ENCODE measurements at places on chromosomes 12 and 14.

DNA sequence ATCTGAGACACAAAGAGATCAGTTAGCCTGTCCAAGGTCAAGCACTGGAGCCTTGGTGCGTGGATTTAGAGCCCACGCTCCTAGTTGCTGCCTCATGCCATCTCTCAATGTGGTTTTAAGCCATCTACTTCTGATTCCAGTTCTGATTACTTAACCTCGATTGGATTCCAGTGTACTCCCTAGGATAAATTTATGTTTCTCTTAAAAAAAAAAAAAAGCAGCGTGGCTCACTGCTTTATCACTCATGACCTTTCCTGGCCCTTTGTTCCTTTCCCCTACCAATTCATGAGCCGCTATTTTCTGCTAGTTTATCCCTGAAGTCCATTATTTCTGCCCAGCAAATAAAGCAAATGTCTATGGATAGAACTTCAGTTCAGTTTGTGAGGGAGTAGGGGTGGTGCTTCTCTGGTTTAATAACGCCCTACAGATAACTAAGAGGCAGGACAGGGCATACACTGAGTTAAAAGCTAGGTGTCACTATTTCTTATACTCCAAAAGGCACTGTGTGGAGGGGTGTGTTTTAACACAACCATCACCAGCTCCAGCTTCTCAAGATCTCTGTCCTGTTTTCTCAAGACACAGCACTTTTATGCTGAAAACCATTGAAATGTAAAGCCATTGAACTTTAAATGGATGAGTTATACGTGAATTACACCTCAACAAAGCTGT lies 9.8 kb upstream of the PARP11 start:
- DNase-seq: no peak

DNA sequence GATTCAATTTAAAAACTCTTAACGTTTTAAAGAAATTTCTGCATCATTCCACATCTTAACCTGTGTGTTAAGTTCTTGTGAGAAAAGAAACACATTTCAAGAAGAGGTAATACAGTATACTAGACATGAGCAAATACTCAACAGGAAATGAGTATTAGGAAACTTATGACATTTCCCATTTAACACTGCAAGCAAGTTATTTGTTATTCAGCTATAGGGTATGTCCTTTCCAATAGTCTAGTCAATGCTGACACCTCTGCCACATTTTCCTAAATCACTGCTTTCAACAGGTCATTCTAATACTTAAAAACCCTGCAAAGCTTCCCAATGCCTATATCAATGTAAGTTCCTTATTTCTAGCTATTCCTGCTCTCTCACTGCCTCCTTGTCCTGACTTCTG lies 93.1 kb downstream of the DDHD1 start:
- DNase-seq: no peak

DNA sequence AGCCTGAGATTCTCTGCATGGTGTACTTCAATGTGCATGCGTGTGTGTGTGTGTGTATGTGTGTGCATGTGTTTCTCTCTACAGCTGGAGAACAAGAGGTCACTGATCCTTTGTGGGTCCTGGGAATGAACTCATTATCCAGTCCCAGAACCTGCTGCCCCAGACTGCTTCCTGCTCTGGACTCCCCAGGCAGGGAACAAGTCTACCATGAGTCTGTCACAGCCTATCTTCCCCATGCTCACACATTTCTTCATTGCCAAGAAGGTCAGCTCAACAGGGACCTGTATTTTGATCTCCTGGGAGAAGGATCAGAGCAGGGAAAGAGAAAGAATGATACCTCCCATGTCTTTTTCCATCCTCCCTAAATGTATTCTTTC lies 2.9 kb upstream of the AGAP2 start:
- no peak for DNase-seq

DNA sequence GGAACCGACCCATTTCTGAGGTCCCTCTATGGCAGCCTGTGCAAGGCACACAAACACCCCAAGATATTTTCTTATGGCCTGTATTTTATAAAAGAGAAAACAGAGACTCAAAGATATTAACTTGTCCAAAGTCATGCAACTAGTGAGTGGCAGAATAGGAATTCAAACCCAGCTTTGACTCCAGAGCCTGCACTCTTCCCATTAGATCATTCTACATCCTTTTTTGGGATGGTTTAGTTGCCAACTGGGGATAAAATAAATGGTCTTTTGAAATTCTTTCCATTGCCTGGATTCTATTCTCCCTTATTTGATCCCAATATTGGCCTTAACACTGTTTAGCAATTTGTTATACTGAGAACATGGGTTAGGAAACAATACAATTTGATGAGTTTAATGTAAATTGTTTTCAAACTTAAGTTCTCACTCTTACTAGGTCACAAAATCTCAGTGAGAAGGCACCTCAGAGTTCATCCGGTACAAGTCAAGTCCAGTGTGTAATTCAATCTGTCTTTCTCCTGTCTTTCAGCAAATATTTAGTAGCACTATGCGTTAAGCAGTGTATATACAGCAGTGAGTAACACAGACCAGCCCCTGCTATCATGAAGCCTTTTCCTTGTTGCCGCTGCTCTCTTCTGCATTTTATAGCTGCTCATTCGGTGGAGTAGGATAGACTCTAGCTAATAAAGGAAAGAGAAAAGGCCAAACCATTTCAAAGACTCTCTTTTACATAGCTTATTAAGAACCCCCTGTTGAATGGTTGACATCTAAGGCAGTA lies 162.1 kb upstream of the IFNG-AS1 start:
- DNase-seq: no peak

GRCh38 chr14:22838631-22839041 lies 2.3 kb downstream of the MMP14 start:
- peak; percentile 79 for DNase-seq

DNA sequence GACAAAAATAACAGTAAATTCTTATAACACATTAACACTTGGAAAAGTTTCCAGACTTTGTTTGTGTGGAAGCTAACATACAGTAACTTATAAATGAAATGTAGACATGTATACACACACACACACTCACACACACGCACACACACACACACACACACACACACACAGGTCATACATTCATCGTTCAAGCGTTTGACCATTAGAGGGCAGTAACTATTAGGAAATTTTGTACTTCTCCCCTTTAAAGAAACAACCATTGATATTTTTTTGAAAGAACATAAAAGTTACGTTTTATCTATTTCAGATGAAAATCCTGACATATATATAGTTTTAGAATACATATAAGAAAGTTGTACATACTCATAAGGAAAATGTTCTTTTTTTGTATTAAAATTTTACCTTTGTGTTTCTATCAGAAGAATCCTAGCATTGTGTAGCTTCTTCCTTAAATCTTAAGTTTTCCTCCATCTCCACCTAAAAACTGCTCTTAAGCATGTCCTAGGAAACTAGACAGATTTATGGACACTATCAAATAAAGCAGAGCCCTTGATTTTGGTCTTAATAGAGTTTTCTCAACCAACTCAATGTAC lies 29.0 kb downstream of the PTPRQ start:
- peak; percentile 33 for DNase-seq

GRCh38 chr12:9039397-9039977 lies 50.1 kb downstream of the KLRG1 start:
- no peak for DNase-seq

DNA sequence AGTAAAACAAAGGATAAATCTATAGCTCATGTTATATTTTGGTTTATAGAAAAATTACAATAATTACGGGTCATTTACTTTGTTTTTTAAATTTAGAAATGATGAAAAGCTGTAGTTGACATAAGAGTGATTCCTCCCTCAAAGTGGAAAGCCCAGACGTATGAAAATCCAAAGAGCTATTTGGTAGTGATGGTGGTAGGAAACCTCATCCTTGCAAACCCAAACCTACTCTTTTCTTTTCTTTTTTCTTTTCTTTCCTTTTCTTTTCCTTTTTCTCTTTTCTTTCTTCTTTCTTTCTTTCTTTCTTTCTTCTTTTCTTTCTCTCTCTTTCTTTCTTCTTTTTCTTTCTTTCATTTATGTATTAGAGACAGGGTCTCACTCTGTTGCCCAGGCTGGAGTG lies 190.3 kb upstream of the RASSF8 start:
- DNase-seq: no peak

GRCh38 chr12:93200291-93200917 lies 177.3 kb upstream of the NUDT4 start:
- DNase-seq: no peak

- no peak for DNase-seq
These were observed 239.7 kb upstream of the RGS6 start for GRCh38 chr14:71692496-71692895.

DNA sequence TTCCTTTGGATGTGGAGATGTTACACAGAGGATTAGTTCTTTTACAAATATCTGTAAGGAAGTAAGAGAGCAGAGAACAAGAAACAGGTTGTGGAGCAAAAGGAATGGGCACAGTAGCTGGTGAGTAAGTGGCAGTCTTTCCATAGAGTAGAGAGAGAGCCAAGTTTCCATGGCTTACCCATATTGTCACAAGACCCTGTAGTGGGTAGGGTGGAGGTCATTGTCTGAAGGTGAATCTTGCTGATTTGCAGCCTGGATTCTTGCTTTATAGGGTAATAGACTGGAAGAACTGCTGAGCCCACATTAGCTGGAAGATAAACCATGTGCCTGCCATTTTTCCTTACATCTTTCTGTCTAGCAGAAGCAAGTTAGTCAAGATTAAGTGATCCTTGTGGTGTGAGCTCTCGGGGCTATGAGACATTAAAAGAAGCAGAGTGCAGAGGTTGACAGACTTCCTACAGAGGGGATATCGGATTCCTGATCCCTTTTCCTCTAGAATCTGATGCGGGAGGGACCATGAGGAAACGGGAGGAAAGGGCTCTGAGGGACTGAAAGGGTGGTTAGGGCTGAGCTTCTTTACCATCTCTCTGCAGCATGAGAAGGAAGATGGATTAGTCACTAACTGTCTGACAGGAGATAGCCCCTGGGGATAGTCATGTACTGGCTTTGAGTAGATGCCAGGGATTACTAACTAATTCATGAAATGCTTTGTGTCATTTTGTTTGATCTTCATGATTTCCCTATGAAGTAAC lies 44.0 kb upstream of the LRTM2 start:
- no peak for DNase-seq

DNA sequence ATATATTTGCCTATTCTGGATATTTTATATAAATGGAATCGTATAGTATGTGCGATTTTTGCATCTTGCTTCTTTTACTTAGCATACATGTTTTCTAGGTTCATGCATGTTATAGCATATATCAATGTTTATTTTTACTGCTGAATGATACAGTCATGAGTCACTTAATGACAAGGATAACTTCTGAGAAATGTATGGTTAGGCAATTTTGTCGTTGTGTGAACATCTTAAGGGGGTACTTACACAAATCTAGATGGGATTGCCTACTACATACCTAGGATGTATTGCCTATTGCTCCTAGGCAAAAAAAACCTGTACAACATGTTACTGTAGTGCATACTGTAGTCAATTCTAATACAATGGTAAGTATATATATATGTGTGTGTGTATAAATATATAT lies 8.8 kb downstream of the USP15 start:
- no peak for DNase-seq

DNA sequence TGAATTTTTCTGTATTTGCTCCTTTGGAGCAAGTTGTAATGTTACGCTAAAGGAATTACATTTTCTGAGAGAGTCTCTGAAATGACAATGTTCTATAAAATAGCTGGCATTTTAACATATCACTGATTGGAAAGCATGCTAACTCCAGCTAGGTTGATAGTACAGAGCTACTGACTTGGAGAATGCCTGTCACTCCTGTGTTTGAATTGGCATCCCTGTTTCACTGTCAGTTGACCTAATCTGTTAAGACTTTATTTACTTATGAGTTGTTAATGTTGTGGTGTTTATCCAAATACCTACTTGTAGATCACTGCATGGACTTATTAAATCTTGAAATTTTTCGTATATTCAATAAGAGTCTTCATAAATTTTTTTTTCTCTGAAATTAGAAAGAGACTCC lies 33.6 kb downstream of the HCFC2 start:
- no peak for DNase-seq

- DNase-seq: no peak
These were observed 253.1 kb downstream of the PDZRN4 start for GRCh38 chr12:41441180-41441579.

- DNase-seq: no peak
These were observed 54.6 kb upstream of the ARHGAP5 start for GRCh38 chr14:32022525-32022924.

GRCh38 chr12:119659289-119659897 lies 8.5 kb upstream of the PRKAB1 start:
- DNase-seq: no peak

- no peak for DNase-seq
These were observed 50.1 kb downstream of the PHLDA1 start for GRCh38 chr12:75981247-75982168.

DNA sequence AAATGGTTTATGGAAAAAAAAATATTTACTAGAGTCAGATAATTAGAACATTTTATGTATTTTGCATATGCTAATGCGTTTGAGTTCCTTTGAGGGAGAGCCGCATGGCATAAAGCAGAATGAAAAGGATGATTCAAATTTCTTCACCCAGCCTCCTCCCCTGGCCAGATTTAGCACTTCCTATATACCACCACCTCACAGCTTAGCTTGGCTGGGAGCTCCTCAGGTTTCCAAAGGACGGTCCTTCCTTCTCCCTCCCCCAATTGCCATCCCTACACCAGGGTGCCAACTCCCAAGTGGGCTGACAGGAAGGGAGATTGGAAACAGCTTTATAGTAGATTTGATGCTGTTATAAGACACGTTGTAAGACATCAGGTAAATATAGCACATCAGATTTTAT lies 157.4 kb downstream of the RGS6 start:
- no peak for DNase-seq

- no peak for DNase-seq
These were observed 70.6 kb downstream of the SNAPC1 start for GRCh38 chr14:61832783-61833182.

GRCh38 chr12:123907726-123908476 lies 64.7 kb downstream of the CCDC92 start:
- DNase-seq: no peak

- DNase-seq: no peak
These were observed 9.1 kb downstream of the B4GALNT1 start for GRCh38 chr12:57623811-57624390.

- DNase-seq: no peak
These were observed 270.5 kb downstream of the TTC6 start for GRCh38 chr14:37865719-37866549.

DNA sequence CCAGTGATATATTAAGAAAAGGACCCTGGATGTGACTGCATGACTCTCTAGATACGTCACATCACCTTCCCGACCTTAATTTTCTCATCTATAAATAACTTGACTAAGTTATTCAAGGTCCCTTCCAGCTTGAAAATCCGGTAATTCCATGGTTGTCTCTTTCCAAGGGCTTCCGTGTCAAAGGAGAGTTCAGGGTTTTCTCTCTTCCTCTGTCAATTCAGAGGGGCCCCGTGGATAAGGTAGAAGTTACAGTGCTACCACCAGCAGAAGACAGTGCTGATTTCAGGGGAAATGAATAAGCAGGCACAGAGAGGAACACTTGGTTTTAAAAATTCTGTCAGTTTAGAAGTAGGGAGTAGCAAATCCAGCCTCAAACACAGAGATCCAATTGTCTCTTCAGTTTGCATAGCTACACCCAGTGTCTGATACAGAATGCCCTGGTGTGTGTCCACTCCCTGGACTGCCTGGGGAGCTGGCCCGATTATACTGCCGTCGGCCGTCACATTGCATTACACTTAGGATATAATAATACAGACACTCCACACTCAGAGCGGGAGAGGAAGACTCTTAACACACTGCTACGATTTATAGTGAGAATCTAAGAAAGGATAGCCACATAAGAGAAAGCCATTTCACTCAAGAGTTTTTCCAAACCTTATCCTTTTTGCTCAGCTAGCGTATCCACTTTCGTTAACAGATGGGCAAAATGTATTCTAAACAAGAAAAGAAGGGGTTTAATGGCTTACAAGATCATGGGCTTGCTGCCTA lies 54.7 kb upstream of the GTF2A1 start:
- DNase-seq: no peak

- DNase-seq: no peak
These were observed 26.6 kb downstream of the DDX24 start for GRCh38 chr14:94054401-94054800.
